ENCODE measurements at places on chromosomes 12 and 14.

GRCh38 chr12:76026643-76027063 lies 4.9 kb downstream of the PHLDA1 start:
- DNase-seq = no peak

GRCh38 chr12:57640175-57641042 lies 7.4 kb upstream of the B4GALNT1 start:
- DNase-seq = no peak

DNA sequence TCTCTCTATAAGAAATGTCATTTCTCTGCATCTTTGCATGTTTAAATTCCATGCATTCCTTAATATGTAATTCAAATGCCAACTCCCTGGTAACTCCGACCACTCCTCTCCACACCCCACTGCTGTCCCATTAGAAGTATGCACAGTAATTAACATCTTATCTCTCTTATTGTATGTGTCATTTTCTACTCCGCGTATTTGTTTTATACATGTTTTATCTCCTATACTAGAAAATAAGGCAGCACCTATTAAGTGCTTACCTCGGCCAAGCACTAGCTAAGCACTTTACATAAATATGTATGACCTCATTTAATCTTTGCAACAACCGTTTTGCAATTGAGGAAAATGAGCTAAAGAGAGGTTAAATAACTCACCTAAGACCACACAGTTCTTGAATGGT lies 469.8 kb downstream of the BCAT1 start:
- DNase-seq = no peak

- no peak for DNase-seq
Measured at GRCh38 chr14:30995689-30996088, 29.8 kb upstream of the AP4S1 start.

- DNase-seq = no peak
Measured at GRCh38 chr14:94050231-94050880, 24.2 kb downstream of the OTUB2 start.
